ENCODE measurements at places on chromosomes 1 and 21.

- no peak for DNase-seq
Measured at GRCh38 chr1:28365864-28366263, 3.7 kb upstream of the PHACTR4 start.

DNA sequence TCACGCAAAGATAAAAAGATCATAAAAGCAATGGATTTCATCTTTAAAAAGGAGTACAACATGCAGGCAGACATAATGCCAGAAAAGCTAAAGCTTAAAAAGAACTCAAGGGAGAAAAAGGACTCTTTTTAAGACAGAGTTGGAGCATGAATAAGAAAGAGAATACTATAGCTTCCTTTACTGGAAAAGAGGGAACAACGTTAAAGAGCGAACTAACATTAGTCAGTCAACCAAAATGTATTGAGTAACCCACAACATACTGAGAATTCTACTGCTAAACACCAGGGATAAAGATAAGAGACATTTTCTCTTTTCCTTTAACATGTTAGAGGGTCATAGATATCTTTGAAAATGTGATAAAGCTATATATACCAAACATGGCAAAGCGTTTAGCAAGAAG lies 182.0 kb downstream of the DUSP10 start:
- no peak for DNase-seq

GRCh38 chr1:248811514-248812490 lies 13.9 kb downstream of the SH3BP5L start:
- DNase-seq = no peak

DNA sequence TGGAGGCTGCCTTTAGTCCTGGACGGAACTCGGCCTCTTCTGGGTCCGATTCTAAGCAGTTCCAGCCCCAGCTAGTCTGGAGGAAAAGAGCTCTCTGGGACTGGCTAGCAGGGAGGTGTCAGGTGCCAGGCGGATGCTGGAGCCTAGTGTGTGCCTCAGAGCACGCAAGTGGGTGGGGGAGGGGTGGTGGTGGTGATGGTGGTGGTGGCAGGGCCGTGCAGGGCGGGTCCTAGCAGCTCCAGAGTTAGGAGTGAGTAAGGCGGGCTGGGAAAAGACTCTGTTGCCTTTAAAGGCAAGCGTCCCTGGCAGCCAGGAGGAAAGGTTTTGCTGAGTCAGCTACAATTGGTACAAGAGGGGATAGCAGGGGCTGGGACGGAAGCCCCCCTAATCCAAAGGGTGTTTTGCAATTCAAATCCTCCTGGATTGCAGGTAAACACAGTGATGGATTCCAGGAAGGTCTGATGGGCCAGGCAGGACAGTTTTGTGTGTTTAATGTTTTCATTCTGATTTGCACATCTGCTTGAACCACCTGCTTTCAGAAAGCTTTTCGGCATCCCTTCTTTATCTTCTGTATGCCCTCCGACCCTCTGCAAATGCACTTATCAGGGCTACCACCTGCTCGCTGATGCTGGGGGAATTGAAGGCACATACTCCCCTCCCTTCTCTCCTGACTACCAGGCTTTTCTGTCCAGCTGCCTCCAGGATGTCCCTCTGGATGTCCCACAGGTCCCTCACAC lies 4.1 kb upstream of the SLC2A1 start:
- DNase-seq = no peak

GRCh38 chr1:40876891-40877290 lies 14.7 kb upstream of the CITED4 start:
- DNase-seq = no peak

DNA sequence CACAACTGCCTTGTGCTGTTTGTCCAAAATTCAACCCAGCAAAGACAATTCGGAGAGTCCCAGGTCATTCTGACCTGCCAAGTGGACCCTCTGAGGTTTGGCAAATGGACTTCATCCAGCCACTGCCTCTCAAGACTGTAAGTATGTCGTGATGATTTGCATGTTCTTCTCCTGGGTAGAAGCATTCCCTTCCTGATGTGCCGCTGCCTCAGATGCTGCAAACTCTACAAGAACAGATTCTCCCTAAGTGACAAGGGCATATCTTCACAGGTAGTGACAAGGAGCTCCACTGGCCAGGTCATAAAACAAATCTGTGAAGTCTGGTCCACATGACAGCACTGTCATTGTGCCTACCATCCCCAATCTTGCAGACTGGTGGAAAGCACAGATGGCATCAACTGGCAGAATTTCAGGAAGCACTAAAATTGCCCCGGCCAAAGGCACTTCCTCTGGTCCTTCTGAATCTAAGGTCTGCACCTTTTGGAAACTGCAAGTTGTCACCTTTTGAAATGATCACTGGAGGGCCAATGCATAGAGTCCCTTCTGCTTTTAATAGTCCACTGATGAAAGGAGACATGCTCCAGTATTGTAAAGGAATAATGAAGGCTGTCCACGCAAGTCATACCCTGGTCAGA lies 27.4 kb downstream of the POFUT2 start:
- peak; percentile 4 for DNase-seq

DNA sequence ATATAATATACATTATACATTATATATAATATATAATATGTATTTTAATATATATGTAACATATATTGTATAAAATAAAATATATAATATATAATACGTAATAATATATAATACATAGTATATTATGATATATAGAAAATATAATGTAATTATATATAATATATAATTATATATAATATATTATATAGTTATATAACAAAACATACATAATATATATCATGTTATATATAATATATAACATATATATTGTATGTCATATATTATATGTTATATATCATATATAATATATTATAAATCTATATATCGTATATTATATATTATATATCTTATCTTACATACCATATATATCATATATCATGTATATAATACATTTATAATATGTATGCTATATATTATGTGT lies 248.2 kb upstream of the TPTE start:
- DNase-seq = no peak

DNA sequence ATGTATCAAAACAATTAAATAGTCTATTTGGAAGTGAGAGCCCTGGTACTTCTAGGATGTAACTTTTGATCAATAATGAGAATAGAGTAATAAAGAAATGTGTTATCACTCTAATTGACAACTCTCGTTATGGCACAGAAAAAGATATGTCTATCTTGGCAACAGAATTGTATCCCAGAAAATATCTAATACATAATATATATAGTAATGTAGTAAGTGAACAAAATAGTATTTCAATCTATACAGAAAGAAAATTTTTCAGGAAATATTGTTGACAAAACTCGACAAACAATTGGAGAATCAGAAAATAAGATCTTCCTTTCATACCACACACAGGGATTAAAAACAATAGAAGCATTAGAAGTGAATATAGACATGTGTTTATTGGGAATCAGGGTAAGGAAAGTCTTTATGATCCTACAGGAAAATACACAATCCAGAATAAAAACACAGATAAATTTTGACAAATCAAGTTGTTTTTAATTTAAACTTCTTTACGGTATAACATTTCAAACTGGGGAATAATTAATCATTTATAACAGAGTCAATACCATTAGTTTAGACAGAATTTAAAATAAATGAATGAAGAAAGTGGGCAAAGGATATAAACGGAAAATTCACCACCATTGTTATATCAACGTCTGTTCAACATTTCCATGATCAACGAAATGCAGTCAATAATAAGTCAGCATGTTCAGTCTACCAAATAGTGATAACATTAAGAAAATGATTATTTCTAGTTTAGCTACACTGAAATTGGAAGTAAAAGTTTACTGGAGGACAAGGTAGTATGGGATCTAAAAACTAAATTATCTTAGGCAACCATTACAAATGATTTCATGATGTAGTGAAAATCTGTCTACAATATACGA lies 1526.5 kb upstream of the TPTE start:
- no peak for DNase-seq

GRCh38 chr1:3292868-3293562 lies 161.4 kb upstream of the ARHGEF16 start:
- peak; percentile 77 for DNase-seq

GRCh38 chr1:248890549-248891498 lies 15.2 kb upstream of the PGBD2 start:
- no peak for DNase-seq

- peak; percentile 91 for DNase-seq
Measured at GRCh38 chr1:15764269-15764764, 5.7 kb downstream of the FBLIM1 start.

- DNase-seq = no peak
Measured at GRCh38 chr1:151325646-151326429, 1.4 kb downstream of the PI4KB start.

Measured in Peyer's patch (tissue), 4 donors.